ENCODE measurements at places on chromosomes 3 and 15.

- peaks cover 34% of the 10 kb centered on the region for H3K4me1 ChIP-seq
Measured at GRCh38 chr3:39137435-39137936, 15.9 kb downstream of the CSRNP1 start.

DNA sequence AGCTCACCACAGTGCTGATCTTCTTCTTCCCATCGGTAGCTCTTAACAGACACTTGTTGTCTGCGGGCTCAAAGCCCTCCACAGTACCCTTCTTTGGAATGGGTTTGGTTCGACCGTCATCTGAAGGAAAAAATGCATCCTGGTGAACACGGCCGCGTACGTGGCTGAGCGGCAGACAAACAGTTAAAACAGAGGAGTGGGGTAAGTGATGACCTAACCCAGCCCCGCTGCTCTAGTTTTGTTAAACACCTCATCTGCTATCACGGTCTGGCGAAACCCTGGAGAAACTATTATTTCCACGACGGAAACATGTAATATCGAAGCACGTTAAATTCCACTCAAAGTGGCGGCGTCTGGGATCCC, 725 bp downstream of the SRP14 start:
- H3K4me1 ChIP-seq, result peaks cover 32% of the 10 kb centered on the region
- peak overlapping the region; percentile 95 for H3K27ac ChIP-seq
- no peak for ATAC-seq
- peak overlapping the region; percentile 98 for H3K4me3 ChIP-seq
- H3K36me3 ChIP-seq, result peaks cover 64% of the 10 kb centered on the region

GRCh38 chr3:85312331-85312730, 353.5 kb downstream of the CADM2 start:
- no peak overlapping the region for H3K27ac ChIP-seq
- H3K27me3 ChIP-seq, result no peaks in the 10 kb centered on the region
- ATAC-seq, result no peak
- no peak overlapping the region for H3K4me3 ChIP-seq
- H3K4me1 ChIP-seq, result no peaks in the 10 kb centered on the region

DNA sequence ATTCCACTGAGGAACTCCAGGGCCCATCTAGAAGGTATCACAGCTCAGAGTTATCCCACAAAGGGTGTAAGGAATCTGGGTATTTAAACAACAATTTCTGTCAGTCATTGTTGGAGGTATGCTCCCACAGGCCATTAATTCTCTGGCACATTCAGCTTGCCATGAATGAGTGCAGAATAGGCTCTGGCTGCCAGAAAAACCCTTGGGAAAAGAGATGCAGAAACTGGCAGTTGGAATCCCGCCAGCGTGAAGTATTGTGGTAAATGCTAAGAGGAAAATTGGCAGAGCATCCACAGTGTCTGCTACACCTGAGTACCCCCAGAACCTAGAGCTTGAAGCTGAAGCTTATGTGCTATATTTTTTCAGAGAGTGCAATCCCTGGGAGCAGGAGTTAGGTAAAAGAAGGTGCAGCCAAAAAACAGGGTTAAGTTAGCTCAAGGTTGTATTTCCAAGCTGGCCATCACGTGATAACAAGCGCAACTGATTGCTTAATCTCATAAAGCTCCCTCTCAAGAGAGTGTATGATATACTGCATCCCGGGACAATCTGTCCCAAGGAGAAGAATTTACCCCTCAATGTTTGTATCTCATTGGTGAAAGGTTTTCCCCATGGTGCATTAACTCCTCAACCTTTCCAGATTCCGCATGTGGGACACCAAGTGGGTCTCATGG, 94.2 kb upstream of the ACP3 start:
- H3K4me1 ChIP-seq, result no peaks in the 10 kb centered on the region
- H3K27me3 ChIP-seq, result peaks cover 4% of the 10 kb centered on the region

GRCh38 chr3:114799816-114800215, 347.3 kb downstream of the ZBTB20 start:
- peaks cover 7% of the 10 kb centered on the region for H3K4me1 ChIP-seq
- no peaks in the 10 kb centered on the region for H3K27me3 ChIP-seq
- peaks cover 8% of the 10 kb centered on the region for H3K36me3 ChIP-seq
- ATAC-seq, result no peak
- no peak overlapping the region for H3K27ac ChIP-seq
- no peak overlapping the region for H3K4me3 ChIP-seq

- no peak for ATAC-seq
- no peak overlapping the region for H3K27ac ChIP-seq
- H3K27me3 ChIP-seq, result no peaks in the 10 kb centered on the region
- no peak overlapping the region for H3K4me3 ChIP-seq
Measured at GRCh38 chr3:188468196-188468595, 314.2 kb downstream of the LPP start.

DNA sequence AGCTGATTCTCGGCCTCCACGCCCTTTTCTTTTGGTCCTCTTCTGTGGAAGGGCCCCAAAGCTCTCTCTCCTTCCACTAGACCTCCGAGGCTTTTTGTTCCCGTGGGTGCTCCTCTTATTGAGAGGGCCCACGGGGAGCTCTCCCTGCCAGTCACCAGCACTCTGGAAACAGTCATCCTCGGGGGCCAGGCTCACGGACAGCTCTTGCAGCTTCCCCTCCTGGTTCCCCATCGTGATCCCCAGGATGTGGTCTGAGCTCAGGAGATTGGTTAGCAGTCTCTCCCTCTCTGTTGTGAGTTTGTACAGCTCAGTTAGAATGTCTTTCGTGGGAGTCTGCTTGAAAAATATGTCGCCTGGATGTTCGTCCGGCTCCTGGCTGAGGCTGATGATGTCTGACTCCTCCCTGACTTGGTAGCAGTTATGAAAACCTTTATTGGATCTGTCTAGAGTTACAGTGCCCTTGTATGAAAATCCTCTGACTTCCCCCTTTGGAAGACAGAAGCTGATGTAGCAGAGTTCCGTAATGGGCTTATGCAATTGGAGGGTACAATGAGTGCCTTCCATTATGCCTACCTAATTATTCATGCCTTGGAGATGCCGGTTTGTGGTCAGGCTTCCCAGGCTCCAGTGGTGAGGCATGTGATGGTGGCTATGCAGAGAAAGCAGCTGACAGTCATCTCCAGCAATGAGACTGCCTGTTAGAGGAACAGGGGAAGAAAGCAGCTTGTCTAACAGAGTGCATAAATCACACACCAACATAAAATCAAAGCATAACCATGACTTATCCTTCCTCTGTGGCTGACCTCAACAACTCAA, 40.0 kb downstream of the FMN1 start:
- no peaks in the 10 kb centered on the region for H3K4me1 ChIP-seq
- H3K4me3 ChIP-seq, result no peak overlapping the region
- ATAC-seq, result peak; percentile 37
- no peaks in the 10 kb centered on the region for H3K36me3 ChIP-seq

DNA sequence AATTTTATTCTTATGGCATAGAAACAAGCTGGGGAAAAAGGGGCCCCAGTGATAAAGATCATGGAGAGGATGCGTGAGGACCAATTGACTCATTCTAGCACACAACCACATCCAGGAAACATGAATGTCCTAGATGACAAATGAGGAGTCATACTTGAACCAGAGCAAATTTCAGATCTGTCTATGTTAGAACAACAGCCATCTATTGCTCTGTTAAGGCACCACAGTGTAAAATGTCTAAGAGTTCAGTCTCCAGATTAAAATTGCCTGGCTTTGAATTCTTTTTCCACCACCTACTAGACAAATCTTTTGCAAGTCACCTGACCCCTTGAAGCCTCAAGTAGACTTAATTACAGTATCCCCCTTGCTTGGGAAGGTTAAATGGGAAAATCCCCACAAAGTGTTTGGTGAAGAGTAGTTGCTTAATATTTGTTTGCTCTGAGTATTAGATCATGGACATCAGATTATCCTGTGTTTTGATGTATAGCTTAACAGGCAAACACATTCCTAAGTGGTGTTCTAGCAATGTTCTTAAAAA, 258.7 kb upstream of the TGFBR2 start:
- peak; percentile 98 for ATAC-seq
- peak overlapping the region; percentile 59 for H3K4me3 ChIP-seq
- no peaks in the 10 kb centered on the region for H3K36me3 ChIP-seq
- peaks cover 8% of the 10 kb centered on the region for H3K27me3 ChIP-seq
- peaks cover 41% of the 10 kb centered on the region for H3K4me1 ChIP-seq
- peak overlapping the region; percentile 84 for H3K27ac ChIP-seq

GRCh38 chr3:174821477-174821876, 37.7 kb upstream of the NAALADL2 start:
- no peak for ATAC-seq
- H3K4me1 ChIP-seq, result no peaks in the 10 kb centered on the region
- no peak overlapping the region for H3K4me3 ChIP-seq
- no peak overlapping the region for H3K27ac ChIP-seq
- H3K36me3 ChIP-seq, result no peaks in the 10 kb centered on the region

- no peak overlapping the region for H3K4me3 ChIP-seq
- H3K27ac ChIP-seq, result peak overlapping the region; percentile 28
- peaks cover 24% of the 10 kb centered on the region for H3K36me3 ChIP-seq
- no peaks in the 10 kb centered on the region for H3K27me3 ChIP-seq
- peaks cover 27% of the 10 kb centered on the region for H3K4me1 ChIP-seq
Measured at GRCh38 chr15:64521201-64521600, 60.8 kb downstream of the ZNF609 start.

- no peak for ATAC-seq
- H3K36me3 ChIP-seq, result peaks cover 74% of the 10 kb centered on the region
- no peak overlapping the region for H3K4me3 ChIP-seq
- peaks cover 39% of the 10 kb centered on the region for H3K4me1 ChIP-seq
Measured at GRCh38 chr3:5141760-5142159, 19.7 kb downstream of the ARL8B start.

DNA sequence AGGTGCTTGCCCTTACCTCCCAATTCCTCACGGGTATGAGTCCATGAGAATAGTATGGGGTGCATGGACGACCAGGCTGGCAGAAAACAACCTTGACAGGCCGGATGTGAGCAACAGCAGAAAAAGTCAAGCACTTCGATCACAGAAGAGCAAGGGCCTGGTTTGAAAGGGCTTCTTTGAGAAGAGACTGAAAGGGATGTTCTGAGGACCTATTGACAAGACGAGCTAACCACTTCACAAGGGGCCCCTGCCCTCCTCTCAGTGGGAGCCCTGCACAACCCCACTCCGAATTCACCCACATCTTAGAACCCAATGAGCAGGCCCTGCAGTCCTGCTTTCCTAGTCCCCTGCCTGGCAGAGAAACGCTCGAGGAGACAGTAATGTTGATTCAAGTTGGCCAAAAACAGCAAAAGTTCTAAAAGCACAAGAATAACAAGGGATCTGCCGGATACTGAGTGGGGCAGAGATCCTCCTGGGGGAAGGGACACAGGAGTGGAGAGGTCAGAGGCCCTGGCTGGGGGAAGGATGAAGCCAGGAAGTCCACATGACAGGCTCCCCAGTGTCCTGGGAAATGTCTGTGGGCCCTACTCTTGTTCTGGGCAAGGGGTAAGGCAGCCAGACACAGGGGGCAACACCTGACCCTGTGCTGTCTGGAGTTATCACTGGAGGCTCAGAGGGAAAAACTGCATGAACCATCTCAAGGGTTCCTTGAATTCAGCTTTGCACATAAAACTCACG, 14.8 kb upstream of the CX3CR1 start:
- no peaks in the 10 kb centered on the region for H3K36me3 ChIP-seq
- peaks cover 5% of the 10 kb centered on the region for H3K4me1 ChIP-seq
- no peak overlapping the region for H3K27ac ChIP-seq
- H3K27me3 ChIP-seq, result no peaks in the 10 kb centered on the region

DNA sequence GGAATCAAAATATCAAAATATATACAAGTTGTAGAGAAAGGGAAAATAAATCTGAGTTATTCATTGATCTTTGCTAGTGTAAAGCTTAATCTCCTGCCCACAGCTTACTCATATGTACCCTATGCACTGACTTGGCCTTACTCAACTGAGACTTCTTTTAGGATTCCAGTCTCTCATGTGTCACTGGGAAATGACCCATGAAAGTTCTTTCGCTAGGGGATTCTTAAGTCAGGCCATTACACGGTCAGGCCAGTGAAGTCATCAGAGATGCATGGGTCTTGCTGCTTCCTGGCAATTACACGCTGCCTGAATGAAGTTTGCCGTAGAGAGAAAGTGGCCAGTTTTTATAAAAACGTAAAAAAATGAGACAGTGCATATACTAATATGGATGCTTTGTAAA, 20.7 kb upstream of the LPP start:
- H3K4me1 ChIP-seq, result no peaks in the 10 kb centered on the region
- H3K36me3 ChIP-seq, result no peaks in the 10 kb centered on the region
- peak; percentile 71 for ATAC-seq
- H3K27ac ChIP-seq, result no peak overlapping the region
- H3K4me3 ChIP-seq, result no peak overlapping the region

- peaks cover 83% of the 10 kb centered on the region for H3K36me3 ChIP-seq
- ATAC-seq, result no peak
- no peak overlapping the region for H3K4me3 ChIP-seq
Measured at GRCh38 chr3:52471371-52472238, 16.2 kb downstream of the NISCH start.

GRCh38 chr15:67690936-67691335, 134.4 kb upstream of the SKOR1 start:
- H3K36me3 ChIP-seq, result peaks cover 21% of the 10 kb centered on the region
- no peak overlapping the region for H3K27ac ChIP-seq
- no peaks in the 10 kb centered on the region for H3K27me3 ChIP-seq
- peak; percentile 32 for ATAC-seq
- H3K4me1 ChIP-seq, result no peaks in the 10 kb centered on the region

GRCh38 chr3:72444656-72445223, 403.5 kb downstream of the SHQ1 start:
- ATAC-seq, result peak; percentile 51
- H3K27ac ChIP-seq, result peak overlapping the region; percentile 92
- H3K27me3 ChIP-seq, result no peaks in the 10 kb centered on the region
- H3K4me1 ChIP-seq, result peaks cover 47% of the 10 kb centered on the region
- peaks cover 70% of the 10 kb centered on the region for H3K36me3 ChIP-seq

- peaks cover under 1% of the 10 kb centered on the region for H3K4me1 ChIP-seq
- H3K27me3 ChIP-seq, result peaks cover 16% of the 10 kb centered on the region
- H3K4me3 ChIP-seq, result no peak overlapping the region
- no peak for ATAC-seq
- H3K36me3 ChIP-seq, result no peaks in the 10 kb centered on the region
Measured at GRCh38 chr3:194874206-194874605, 188.5 kb downstream of the FAM43A start.

- H3K4me3 ChIP-seq, result no peak overlapping the region
- H3K27ac ChIP-seq, result no peak overlapping the region
- H3K36me3 ChIP-seq, result no peaks in the 10 kb centered on the region
- ATAC-seq, result no peak
- H3K4me1 ChIP-seq, result no peaks in the 10 kb centered on the region
- peaks cover 13% of the 10 kb centered on the region for H3K27me3 ChIP-seq
Measured at GRCh38 chr3:127044996-127045395, 62.1 kb downstream of the PLXNA1 start.

DNA sequence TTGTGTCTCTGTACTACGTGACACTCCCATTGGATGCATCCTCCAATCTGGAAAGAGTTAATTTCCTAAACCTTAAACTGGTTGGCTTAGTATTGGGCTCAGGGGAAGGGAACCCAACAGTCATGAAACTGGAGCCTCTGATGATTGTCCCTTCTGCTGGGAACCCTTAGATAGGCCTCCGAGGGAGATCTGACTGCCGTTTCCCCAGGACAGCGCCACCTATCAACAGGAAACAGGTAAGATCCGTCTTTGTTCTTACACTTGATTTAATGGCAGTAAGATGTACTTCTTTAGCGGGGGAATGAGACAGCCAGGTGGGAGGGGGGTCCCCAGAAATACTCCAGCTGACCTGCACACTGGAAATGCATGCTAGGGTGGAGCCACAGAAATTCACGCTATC, 1749.6 kb downstream of the SI start:
- no peak overlapping the region for H3K27ac ChIP-seq
- H3K4me1 ChIP-seq, result no peaks in the 10 kb centered on the region
- no peak for ATAC-seq
- H3K27me3 ChIP-seq, result no peaks in the 10 kb centered on the region
- H3K4me3 ChIP-seq, result no peak overlapping the region

Measured in activated T-helper 17 cell treated with anti-CD3 and anti-CD28 coated beads, Interleukin-2, amount 50 U/mL, for 72 hours (primary cell).